ENCODE measurements at places on chromosomes 7 and 10.

GRCh38 chr7:12422554-12423320 lies 19.1 kb upstream of the VWDE start:
- no peak for DNase-seq

DNA sequence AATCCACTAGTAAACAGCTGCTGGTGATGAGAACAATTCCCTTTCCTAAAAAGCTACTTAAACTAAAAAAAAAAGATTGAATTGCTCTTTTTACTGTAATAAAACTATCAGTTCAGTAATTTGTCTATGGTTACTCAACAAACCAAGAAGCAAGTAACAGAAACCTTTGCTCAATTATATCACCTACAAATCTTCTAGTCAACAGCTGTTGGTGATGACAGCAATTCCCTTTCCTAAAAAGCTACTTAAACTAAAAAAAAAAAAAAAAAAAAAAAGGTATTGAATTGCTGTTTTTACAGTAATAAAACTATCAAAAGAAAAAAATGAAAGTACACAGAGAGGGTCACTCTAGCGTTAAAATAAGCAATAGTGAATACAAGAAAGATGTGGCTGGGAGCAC lies 158.1 kb downstream of the CTNNA3 start:
- no peak for DNase-seq

DNA sequence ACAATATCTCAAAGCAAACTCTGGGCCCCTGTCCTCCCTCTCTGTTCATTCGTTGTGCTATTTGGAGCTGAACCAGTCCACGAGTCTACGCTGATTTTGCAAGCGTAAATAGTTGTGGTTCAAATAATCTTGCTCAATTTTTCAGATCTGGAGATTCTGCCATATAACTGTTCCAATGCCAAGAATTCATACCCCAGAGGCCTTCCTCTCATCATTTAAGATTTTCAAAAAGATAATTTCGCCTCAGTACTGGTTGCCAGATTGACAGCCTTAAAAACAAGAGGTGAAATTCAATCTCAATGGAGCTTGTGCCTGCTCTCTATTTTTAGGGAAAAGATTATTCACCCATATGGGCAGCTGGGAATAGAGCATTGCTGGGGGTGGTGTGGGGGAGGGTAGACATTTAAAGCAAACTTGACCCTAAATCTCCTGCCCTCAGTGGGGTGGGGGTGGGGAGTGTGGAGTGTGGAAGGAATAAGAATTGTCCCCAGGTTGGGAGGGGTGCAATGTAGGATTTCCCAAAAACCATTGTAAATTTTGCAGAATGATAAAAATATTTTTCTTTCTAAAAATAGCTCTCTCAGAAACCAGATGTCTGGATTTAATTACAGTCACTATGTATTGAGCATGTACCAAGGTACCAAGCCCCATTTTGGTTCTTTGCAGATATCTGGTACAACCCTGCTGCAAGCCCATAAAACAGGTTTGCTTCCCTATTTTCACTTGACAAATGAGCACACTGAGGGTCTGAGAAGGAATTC lies 104.7 kb upstream of the EEPD1 start:
- DNase-seq = no peak

- DNase-seq = no peak
Observed at GRCh38 chr10:86888585-86889381, 68.6 kb downstream of the MMRN2 start.

DNA sequence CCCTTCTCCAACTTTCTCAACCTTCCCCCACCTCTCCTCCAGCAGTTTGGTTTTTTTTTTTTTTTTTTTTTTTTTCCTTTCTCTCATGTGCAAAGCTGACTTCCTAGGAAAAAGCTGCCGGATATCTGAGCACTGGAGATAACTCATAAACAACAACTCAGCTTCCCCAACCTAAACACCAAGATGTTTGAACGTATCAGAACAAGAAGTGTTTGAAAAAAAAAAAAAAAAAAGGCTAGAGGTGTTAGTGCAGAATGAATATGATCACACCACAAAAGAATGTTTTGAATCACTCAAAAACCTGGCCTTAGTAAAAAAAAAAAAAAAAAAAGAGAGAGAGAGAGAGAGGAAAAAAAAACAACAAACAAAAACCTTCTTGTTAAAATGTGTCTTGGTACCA lies 11.2 kb downstream of the GATA3 start:
- no peak for DNase-seq

DNA sequence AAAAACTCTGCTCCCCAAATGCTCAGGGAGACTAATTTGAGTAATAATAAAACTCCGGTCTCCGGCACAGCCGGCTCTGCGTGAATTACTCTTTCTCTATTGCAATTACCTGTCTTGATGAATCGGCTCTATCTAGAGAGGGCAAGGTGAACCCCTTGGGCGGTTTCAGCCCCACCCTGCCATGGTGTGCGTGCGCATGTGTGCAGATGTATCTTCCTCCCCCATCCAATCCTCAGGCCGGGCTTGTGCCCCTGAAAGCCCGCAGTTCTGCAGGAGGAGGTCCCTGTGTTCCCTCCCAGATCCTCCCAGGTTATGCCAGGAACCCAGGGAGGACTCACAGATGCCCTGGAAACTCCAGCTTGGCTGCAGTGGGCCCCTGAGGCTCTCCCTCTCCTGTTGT lies 48.3 kb upstream of the MYL10 start:
- DNase-seq = no peak

DNA sequence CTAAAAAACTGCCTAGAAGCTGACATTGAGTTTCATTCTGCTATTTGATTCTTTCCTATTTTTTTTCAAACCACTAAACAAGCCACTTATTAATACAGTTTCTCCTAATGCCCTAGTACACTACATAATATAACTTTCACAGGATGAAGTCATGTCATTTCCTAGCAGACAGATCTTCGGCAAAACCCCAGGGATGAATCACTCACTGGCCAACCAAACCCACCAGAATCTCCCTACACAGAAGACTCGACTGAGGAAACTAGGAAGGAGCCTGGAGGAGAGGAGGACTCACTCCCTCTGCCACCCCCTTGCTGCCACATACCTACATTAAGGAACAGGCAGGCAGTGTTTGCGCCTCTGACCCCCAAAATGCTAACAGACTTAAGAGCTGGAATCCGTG lies 33.4 kb downstream of the XPNPEP1 start:
- no peak for DNase-seq

DNA sequence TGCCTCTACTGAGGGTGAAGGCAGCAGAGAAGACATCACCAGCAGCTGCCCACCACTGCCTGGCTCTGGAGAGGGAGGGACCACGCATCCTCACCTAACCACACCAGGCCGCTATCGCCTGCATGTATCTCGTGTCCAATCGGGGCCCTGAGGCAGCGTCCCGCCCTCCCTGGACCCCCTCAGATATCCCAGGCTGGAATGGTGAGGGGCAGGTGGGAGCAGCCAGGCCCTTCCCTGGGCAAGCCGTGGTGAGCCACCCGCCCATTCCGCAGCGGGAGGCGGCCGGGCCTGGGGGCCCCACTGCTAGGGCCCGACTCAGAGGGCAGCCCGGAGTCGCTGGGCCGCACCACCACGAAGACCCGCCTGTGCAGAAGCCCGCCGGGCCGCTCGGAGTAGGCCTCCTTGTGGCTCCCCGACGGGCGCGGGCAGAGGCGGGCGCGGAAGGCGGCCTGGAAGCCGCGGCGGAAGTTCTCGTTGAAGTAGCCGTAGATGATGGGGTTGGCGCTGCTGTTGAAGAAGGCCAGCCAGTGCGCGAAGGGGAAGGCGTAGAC lies 21.6 kb upstream of the PPA1 start:
- no peak for DNase-seq

- no peak for DNase-seq
Observed at GRCh38 chr7:77995717-77996116, 197.1 kb downstream of the PHTF2 start.

DNA sequence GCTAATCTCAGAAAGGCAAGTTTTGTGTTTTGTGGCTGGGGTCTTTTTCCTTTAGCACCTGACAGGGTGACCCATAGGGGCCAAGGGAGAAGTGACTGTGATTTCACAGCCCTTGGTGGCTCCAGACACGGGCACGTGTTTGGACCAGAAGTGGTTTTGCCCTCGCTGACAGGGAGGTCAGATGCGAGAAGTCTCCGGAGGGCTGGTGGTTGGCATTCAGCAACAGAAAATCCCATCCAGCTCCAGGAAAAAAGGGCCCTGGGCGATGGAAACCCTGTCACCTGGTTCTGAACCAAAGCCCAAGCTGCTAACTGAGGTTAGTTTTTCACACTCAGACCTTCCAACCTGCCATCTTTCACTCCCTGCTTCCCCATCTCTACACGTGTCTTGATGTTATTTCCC lies 272.9 kb downstream of the TRIL start:
- no peak for DNase-seq

- no peak for DNase-seq
Observed at GRCh38 chr7:140928491-140929309, 4.0 kb upstream of the BRAF start.

- no peak for DNase-seq
Observed at GRCh38 chr7:22574754-22575520, 74.9 kb upstream of the STEAP1B start.

- DNase-seq = peak; percentile 11
Observed at GRCh38 chr10:70053218-70053840, 683 bp downstream of the MACROH2A2 start.

DNA sequence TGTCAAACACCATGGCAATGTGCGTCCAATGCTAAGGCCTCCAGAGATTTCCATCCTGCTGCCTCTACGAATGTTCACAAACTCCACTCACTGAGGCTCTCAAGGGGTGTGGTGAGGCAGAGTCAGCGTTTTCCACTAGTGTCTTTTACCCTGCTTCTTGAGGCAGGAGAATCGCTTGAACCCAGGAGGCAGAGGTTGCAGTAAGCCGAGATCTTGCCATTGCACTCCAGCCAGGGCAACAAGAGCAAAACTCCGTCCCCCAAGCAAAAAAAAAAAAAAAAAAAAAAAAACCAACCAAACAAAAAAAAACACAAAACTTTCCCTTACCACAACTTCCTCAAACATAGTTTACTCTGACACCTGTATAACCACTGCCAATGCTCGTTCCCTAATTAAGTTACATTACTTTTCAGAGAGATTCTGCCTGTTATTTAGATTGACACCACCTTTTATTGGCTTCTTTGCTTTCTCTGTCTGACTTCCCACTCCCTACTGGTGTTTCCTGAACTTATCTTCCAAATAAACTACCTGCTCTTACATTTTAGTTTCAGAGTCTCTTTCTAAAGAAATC lies 102.1 kb upstream of the ZNF746 start:
- DNase-seq = no peak

- DNase-seq = no peak
Observed at GRCh38 chr10:44804661-44805060, 106.5 kb upstream of the TMEM72 start.

DNA sequence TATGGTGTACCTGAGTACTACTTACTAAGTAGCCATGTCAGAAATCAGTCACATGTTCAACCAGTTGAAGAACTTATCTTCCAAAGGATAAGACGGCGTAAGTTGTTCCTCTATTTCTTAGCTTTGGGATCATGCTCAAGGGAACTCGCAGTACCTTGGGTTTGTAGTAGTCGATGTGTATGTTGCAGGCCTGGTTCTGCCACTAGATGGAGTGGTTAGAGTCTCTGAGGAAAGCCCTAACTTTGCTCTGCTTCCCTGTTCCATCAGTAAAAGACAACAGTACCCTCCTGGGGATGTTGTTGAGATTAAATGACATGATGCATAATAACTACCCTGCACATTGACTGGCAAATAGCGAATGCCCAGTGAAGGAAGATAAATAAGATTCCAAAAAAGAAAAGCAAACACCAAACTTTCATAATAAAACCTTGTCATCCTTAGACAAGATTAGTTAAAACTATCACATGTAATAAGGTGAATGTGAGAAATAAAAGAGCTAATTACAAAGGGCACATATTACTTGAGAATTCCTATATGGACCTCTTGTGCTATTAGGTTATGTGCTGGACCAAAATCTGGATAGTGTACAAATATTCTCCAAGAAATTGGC lies 165.9 kb downstream of the ABCA13 start:
- peak; percentile 1 for DNase-seq

DNA sequence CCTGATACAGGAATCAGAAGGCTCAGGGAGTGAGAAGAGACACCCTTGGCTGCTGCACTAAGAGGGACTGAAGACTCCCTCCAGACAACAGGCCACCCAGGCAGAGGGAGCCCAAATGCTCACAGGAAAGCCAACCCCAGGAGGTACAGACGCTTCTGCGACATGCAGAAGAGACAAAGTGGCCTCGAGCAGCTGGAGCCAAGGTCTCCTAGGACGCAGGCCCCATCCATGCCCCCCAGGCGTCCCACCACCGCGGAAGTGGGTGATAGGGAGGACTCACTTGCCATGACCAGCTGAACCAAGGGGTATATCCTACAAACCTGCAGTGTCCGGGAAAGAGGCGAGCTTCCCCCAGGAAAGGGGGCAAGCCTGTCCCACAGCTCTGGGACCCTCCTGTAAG lies 56.9 kb downstream of the CTBP2 start:
- DNase-seq = no peak

GRCh38 chr10:84801916-84802315 lies 473.5 kb downstream of the CCSER2 start:
- no peak for DNase-seq

GRCh38 chr10:35369049-35369611 lies 32.8 kb downstream of the CCNY start:
- DNase-seq = no peak

DNA sequence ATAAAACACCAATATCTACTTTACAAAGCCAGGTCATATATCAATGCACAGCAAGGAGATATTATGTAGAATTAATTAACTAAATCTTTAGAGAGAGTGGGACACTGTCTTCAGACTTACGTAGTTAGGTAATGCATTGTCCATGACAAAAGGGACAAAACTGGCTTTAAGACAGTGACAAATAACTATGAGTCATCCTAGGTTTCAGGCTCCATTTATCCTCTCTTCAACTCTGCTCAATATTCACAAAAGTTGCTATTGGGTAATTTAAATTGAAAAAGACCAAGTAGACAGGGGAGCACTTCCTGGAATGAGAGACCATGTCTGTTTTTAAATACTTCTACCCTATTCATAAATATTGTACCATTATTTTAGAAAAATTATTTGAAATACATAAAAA lies 464.5 kb downstream of the ARL4A start:
- no peak for DNase-seq

DNA sequence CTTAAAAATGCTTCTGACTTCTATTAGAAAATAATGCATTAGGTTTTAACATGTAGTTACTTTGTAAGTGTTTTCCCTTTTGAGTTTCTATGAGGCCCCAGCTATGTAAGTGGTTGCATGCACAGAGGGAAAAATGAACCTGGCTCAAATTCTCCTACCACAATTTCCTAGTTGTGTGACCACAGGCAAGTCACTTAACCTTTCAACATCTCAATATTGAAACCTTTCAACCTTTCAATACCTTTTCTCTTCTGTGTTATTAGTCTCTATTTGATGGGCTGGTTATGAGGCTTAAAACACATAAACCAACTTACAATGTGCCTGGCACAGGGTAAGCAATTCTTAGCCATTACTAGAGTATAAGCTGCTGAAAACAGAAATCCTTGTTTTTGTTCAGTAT lies 203.0 kb downstream of the KCND2 start:
- DNase-seq = no peak
